ENCODE measurements at places on chromosomes 12 and 14.

- no peak for DNase-seq
Observed at GRCh38 chr14:82549306-82549990, 1015.8 kb upstream of the SEL1L start.

DNA sequence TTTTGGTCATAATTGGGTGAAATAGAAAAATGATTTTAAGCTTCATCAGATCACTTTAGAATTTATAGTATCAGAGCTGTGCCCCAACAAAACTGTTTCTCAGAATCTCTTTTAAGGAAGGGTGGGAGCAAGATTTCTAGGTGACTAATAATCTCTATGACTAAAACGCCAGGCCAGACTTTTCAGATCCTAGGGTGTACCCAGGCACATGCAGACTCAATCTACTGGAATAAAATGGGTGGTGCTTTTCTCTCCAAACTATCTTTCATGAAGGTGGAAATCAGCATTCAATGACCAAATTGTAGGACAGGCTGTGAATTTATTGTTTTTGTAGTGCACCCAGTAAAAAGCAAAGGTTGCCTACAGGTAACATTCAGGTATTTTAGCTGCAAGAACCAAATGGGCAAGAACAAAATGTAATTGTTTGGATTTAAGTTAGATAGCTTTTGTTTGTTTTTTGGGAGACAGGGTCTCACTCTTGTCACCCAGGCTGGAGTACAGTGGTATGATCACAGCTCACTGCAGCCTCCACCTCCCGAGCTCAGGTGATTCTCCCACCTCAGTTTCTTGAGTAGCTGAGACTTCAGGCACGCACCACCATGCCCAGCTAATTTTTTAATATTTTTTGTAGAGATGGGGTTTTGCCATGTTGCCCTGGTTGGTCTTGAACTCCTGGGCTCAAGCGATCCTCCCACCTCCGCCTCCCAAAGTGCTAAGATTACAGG is 49.5 kb downstream of the PPP2R5C start:
- no peak for DNase-seq

DNA sequence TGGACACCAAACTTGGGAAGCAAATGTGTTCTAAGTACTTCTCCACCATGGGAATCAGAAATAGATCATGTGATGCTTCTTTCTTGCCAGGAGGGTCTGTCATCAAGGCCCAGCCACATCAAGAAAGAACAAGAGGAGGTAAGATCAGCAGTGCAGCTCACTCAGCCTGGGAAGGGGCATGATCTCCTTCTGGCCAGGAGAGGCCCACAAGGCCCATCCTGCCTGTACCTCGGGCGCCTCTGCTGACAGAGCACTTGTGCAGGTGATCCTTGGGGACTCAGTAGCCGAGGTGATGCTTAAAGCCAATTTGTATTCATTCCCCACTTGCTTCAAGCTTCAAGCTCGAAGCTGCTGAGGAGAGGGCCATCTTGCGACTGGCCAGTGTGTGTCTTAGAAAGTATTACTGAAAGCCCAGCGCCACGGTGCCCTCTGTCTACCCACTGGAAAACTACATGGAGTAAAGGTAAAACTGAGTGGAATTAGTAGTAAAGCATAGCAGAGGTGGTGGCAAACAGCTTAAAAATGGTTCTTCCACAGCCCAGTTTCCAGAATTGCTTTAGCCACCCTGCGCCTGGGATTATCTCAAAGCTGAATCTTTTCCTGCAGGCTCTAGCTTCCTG is 26.2 kb downstream of the RTRAF start:
- DNase-seq: peak; percentile 60

DNA sequence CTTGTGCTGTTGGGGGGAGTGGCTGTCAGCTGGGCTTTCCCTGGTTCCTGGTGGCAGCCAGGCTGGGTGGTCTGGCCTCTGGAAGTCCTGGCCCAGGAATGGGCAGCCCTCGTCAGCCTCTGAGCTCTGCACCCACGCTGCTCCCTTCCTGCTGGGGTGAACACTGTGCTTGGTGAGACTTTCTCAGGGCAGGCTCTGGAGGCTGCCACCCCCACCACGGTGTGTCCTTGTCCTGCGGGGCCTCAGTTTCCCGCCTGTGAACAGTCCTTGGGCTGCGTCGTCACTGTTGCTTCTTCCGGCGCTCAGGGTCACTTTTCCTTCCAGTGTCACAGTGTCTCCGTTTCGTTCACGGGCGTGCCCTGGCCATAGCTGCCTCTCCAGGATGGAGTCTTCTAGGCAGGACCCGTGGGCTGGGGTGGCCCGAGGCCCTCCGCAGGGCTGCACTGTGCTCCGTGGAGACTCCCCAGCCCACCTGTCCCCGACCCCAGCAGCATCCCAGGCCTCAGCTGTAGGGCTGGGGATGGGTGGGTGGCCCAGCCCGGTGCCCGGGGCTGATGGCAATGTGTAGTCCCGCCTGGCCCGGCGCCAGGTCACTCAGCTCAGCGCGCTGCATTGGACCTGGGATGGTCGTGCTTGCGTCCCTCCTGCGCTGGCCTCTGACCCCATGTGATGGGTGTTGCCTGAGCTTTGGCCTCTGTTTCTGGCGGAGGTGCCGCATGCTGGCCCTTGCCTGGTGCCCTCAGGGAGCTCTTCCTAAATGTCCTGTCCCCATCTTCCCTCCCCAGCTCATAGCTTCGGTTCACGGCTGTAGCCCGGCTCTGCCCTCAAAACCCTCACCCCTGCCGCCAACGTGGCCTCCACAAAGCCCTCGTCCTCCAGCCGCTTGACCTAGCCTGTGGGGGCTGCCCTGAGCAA is 6.8 kb downstream of the KIF26A start:
- no peak for DNase-seq

DNA sequence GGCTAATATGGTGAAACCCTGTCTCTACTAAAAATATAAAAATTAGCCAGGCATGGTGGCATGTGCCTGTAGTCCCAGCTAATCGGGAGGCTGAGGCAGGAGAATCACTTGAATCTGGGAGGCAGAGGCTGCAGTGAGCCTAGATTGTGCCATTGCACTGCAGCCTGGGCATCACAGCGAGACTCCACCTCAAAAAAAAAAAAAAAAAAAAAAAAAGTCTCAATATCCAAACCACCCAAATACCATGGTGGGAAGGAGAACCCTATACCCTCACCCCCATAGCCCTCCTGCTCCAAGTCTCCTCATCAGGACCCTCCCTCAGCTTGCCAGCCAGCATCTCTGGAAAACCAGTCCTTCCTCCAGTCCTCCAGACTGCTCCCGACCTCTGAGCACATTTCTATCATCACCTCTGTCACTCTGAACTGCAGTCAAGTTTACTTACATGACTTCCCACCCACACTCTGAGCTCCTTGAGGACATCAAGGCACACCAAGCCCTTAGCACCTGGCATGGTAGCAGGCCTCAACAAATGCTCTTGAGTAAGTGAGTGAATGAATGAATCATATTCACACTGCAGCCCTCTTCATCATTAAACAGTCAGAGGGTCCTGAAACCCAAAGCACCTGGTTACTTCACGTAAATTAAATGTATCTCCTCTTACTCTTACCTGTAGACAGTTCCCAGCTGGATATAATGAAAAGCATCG is 35.2 kb downstream of the NT5DC3 start:
- DNase-seq: no peak

All from neural progenitor cell (in vitro differentiated cells).